Myometrial cell (primary cell): ENCODE measurements at places on chromosomes 4 and X. TPM values are rescaled to one million over a fixed set of nuclear protein-coding genes. Genes with fewer than 3 reads are reported as not detected.

Gene STK32B
- 0.18 TPM in 1 of 2 replicates, not detected in the other for total RNA-seq

Gene ATP10D
- total RNA-seq, result 16.7 and 17.9 TPM in 2 replicates

Gene SPANXN4
- not detected in 2 replicates for total RNA-seq

Gene CPE
- 0.58 and 1.2 TPM in 2 replicates for total RNA-seq

Gene TEC
- total RNA-seq, result 0.35 and 1.4 TPM in 2 replicates

Gene GC
- total RNA-seq, result not detected in 2 replicates

Gene TMPRSS11B
- total RNA-seq, result not detected in 2 replicates

Gene GABRG1
- total RNA-seq, result not detected in 2 replicates

Gene MAGEC1
- total RNA-seq, result not detected in 2 replicates

Gene TRIM75
- total RNA-seq, result not detected in 2 replicates

Gene NPY2R
- not detected in 2 replicates for total RNA-seq

Gene TBC1D9
- 12.7 and 16.1 TPM in 2 replicates for total RNA-seq
